ENCODE measurements at places on chromosomes 11 and 22.

DNA sequence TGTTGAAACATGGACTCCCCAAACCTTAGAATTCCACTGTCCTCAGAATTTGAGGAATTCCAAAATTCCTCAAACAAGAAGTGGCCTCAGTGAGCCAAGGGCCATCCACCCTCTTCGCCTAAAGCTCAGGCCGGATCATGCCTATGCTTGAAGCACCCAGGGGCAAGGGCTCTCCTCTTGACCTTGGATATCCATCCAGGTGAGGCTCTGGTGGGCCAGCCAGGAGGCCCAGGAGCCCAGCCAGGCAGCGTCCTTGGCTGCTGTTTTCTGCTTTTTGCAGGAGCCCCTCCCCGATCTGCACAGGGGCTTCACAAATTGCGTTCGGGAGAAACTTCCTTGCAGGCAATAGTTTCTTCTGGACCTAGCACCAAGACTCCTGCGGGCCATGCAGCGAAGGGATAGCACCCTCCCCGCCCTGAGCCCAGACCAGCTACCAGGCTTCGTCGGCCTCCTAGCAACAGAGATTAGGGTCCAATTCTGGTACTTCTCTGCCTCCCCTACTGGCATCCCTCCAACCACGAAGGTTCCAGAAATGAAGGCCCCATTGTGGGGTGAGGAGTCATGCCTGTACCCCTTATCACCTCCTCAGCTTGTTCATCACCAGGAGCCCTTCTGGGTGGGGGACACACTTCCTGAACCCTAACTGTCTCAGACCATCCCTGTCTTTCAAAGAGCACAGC, 2.0 kb downstream of the PHLDA2 start:
- DNase-seq: no peak

DNA sequence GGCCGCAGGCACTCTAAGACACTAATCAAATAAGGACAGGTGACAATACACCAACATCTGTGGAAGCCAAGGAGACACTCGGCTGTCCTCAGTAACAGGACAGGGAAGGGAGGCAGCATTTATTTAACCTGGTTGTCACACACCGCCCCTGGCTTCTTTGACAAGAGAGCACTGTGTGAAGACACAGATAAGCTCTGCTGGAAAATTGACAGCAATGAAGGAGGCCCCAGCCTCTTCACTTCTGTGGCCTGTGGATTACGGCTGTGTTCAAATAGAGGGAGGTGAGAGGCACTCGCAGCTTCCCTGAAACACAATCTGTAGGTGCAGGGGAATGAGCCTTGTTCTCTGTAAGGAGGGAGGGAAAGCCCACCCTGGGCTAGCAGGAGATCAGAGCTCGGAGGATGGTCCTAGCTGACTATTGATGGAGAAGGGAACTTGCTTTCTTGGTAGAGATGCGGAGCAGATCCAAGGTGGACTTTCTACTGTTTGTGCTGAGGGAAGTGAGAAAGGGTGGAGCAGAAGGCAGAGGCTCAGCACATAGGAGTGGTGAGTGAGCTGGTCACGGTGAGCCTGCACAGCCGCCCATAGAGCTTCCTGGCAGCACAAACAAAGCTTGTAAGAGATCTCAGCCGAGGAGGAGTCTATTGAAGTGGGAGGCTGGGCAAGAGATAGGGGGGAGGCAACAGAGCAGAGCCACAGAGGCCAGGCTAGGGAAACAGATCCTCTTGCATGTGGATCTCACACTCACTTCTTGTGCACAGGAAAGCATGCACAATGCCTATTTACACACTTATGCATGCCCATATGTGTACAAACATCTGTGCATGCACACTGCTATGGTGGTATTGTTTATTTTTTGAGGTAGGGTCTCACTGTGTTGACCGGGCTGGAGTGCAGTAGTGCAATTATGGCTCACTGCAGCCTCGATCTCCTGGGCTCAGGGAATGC, 114.6 kb upstream of the THY1 start:
- DNase-seq: no peak

DNA sequence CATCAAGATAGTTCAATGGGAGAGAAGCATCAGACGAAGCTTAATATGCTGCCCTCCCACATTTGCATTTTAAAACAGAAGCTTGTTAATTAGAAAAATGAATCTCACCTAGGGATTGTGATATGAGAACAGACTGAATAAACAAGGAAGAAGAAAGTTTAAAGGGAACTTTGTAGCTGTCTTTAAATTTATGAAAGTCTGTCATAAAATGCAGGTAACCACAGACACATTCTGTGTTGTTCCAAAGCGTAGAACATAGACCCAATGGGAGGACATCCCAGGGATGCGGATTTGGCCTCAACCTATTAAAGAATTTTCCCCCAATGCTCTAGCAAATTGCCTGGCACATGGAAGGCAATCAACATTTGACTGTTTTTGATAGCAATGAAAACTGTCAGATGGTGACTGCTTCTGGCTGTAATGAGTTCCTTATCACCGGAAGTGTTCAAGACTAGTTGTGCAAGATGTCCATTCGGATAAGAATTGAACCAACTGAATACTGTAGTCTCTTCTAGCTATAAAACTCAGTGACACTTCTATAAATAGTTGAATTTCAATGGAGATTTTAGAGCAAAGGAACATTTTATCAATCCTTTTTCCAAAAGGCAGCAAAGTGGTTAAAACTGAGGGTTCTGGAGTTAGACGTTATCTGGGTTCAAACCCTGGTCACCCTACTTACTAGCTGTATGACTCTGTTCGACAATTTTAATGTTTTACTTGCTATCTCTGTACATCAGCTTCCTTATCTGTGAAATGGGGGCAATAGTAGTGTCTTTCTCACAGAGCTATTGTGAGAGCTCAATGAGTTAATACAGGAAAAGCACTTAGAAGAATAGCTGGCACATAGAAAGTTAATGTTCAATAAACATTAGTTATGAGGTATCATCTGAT, 64.9 kb downstream of the LIF start:
- no peak for DNase-seq

- no peak for DNase-seq
Measured at GRCh38 chr22:19981961-19982920, 34.4 kb downstream of the ARVCF start.

- peak; percentile 91 for DNase-seq
Measured at GRCh38 chr11:77073328-77074001, 6.7 kb downstream of the CAPN5 start.

DNA sequence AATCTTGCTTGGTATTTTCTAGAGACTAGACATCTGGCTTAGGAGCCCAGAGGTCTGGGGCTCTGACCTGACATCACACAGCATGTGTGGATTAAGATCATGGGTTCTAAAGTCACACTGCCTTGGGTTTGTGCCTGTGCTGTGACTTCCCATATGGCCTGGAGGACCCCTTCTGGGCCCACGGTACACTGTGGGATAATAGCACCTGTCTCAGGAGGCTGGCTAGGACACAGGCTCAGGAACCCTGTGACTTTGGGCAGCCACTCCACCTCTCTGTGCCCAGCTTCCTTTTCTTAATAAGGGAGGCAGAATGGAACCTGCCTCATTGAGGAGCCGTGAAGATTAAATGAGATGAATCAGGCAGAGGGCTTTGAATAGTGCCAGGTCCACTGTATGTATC, 99.2 kb upstream of the B3GAT1 start:
- no peak for DNase-seq

DNA sequence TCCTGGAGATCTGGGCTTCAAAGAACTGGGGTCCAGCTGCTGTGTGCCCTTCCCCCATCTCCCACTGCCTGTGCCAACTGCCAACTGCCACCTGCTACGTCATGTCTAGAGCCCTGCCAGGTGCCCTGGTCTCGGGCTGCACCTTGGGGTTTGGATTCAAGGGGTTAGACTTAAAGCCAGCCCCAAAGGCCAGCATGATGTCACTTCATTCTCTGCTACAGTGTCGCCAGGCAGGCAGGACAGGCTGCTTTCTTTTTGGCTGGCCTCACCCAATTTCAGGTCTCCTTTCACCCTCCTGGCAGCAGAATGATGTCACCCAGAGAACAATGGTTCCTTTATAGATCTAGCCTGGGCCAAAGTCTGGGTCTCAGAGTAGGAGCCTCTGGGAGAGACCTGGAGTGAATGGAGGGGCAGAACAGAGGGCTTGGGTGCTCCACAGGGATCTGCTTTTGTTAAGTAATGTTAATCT, 79.5 kb upstream of the CRYBB3 start:
- no peak for DNase-seq

DNA sequence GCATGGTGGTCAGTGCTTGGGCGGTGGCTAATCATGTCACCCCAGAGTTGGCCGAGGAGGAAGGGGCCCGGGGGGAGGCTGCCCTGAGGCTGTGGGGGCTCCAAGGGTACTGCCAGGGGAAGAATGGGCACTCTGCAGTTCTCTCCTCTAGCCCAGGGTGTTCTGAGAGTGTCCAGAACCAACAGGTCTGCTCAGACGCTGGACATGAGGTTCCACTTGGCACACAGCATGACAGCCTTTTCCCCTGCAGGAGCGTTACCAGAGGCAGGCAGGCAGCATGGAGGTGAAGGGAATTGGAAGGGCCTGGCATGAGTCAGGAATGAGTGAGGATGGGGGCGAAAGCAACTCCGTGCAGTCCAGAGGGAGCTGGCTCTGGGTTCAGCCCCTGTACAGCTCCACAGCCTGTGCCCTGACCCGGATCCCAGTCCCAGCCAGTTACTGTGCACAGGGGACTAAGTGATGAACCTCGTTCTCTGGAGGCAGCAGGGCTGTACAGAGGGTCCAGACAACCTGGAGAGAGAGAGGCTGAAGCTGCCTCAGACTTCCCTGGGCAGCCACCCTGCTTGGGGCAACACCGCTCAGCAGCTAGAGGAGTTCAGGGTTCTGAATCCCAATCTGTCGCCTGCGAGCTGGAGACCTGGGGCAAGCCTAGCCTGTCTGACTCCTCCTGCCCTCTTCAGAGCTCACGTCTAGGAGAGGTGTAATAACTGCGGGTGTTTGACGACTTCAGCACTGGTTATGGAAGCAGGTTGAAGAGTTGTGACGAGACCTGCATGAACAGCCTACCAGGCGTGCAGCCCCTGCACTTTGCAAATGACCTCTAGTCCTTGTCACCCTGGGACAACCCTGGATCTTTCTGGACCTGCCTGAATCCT, 14.7 kb upstream of the TUB start:
- DNase-seq: no peak

GRCh38 chr22:36252754-36253522, at the start of gene APOL1:
Gene APOL1, plus strand, starts transcription at chr22:36253133. Its CDS starts 1,823 bp downstream, at chr22:36254956.
- DNase-seq: no peak

DNA sequence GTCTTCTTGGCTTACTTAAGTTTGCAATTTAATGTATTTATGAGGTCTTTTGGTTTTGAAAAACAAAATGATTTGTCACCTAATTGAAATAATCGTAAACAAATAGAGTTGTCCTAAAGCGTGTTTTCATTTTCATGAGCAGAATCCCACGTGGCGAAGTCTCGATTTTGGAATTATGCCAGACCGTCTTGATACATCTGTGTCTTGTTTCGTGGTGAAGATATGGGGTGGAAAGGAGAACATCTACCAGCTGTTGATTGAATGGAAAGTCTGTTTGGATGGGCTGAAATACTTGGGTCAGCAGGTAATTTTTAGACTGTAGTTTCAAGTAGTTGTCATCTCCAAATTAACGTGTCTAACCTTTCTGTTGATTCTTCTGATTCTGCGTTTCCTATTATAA, 64.7 kb downstream of the UVRAG start:
- no peak for DNase-seq

DNA sequence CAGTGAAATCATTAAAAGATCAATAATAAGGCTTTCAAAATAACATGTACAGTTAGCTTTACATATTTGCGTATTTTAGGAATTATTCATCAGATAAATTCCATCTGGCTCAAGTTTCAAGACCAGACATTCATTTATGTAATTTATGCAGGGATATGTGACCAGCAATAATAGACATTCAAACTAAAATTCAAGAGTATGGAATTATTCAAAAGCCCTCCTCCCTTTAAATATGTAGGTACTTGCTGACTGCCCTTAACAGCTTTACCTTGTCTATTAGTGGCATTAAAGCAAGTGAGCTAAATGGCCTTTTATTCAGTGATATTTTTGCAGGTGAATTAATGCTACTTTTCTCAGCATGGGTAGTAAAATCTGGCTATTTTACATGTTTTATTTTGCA, 126.1 kb downstream of the LRRC4C start:
- no peak for DNase-seq

DNA sequence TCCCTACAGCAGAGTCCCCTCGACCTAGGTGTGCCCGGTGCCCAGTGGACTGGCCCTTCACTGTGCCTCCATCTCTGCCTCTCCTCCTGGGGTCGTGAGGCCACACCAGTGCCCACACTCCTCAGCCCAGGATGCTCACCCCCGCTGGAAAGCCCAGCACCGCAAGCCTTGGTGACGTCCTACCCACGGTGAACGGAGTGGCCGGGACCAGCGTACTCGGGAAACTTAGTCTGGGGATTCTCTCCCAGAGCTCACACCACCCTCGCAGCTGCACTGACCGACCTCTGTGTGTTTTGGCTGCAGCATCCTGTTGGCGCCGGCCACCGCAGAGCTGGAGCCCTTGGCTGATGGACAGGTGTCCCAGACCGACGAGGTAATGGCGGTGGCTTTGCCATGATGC, 35.5 kb upstream of the KRTAP5-7 start:
- no peak for DNase-seq

Data from amniotic stem cell (primary cell).